ENCODE measurements at places on chromosomes 12 and 14.

DNA sequence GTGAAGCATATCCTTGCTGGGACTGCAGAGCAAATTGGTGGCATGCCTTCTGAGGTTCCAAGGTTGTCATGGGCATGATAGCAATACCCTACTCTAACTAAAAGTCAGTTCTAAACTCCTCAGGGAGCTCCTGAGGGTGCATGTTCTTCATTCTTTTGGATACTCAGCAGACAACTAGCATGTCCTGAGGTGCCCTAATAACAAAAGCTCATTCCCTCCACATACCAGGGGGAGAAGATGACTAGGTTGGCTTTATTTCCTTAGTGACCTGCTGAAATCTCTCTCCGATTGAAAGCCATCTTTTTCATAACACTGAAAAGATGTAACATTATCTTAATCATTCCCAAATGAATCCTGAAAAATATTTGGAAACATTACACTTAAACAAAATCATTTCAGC lies 188.7 kb upstream of the IGF1 start:
- no peak for DNase-seq

GRCh38 chr12:30015631-30016337 lies 232.0 kb upstream of the TMTC1 start:
- no peak for DNase-seq

GRCh38 chr14:67237591-67237990 lies 3.6 kb upstream of the PALS1 start:
- no peak for DNase-seq

- no peak for DNase-seq
Measured at GRCh38 chr14:45893127-45893526, 640.1 kb upstream of the MIS18BP1 start.

- no peak for DNase-seq
Measured at GRCh38 chr14:20440882-20441281, 4.9 kb upstream of the KLHL33 start.

DNA sequence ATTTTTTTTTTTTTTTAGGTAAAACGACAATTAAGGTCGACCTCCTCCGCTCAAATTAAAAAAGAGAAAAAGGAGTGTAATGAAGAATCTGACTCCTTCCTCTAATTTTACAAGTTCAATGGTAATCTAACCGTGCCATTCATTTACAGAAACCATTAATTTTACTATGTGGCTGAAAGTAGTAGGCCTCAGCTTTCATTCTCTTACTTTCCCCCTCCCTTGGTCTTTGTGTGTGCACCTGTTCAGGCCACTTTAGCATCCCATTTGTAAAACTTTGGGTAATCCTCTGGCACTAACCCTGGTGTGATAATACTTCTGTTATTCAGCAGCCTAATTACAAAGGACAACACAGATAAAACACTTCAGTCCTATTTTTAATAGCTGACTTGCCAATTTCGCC lies 128.1 kb downstream of the ASCL1 start:
- DNase-seq, result no peak

DNA sequence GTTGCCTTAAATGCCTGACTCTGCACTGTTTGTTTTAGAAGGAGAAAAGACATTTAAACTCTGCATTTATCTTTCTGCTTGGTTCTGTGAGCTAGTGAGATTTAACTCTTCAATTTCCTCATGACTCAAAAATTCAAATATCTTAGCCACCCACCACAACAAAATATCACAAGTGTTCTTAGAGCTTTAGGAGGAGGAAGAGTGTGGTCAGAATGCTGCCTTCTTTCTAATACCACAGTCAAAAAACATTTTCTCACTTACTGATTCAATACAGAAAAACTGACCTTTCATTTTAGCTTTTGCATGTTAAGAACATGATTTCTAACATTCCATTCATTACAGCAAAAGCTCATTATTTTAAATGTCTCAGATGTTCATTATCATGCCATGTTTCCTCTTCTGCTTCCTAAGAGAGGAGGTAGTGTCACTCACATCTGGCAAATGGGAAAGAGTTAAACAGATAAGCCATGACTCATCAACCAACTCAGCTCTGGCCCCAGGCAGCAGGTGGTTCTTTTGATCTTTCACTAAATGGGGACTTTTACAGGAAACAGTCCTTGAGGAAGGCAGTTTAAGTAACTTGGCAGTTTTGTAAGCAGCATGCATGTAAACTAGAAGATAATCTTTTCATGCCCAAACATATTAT lies 56.4 kb upstream of the RNU6-8 start:
- no peak for DNase-seq

GRCh38 chr12:45483571-45483970 lies 245.9 kb upstream of the ARID2 start:
- no peak for DNase-seq

DNA sequence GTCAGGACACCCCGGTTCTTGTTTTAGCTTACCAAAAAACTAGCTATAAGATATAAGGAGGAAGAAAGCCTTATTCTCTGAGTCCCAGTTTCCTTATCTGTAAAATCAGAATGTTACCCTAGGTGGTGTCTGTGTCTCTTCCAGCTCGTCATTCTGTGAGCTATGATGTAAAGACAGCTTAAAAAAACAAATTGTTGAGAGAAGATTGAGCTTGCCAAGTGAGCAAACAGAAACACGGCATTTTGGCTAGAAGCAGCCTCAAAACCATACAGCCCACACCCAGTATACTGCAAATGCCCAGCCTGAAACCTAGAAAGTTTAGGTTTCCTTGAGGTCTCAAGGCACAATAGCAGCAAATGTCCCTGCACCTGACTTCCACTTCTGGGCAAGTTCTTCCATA lies 151.4 kb downstream of the SSPN start:
- no peak for DNase-seq

- no peak for DNase-seq
Measured at GRCh38 chr12:25937096-25937495, 21.4 kb upstream of the RASSF8 start.

DNA sequence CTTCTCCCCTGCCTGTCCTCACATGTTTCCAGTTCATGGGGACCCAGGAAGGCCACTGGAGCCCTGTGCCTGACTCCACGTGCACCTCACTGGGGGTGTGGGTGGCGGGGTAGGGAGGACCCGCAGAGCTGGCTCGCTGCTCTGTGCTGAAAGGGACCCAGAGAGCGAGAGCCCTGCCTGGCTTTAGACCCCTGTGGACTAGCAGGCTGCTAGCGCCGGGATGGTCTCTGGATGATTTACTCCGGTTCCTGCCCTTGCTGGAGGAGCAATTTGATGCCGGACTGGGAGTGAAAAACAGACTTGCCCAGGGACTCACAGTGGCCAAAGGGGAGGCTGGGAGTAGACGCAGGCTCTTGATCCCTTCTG lies 49.0 kb downstream of the NTF3 start:
- no peak for DNase-seq

- DNase-seq, result no peak
Measured at GRCh38 chr14:23099212-23099861, 4.0 kb downstream of the C14orf119 start.

DNA sequence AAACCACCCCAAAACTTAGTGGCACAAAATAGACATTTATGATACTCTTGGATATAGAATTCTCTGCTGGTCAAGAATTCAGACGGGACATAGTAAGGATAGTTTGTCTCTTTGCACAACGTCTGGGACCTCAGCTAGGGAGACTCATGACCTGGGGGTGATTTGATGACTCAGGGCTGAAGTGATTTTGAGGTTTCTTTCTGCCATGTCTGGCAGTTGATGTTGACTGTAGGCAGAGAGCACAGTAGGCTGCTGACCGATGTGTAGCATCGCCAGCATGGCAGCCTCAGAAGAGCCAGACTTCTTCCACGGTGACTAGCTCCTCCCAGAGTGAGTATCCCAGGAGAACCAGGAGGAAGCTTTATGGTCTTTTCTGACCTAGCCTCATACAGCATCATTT lies 88.9 kb upstream of the FRMD6 start:
- no peak for DNase-seq

GRCh38 chr12:52347551-52348510 lies 19.4 kb downstream of the KRT85 start:
- DNase-seq, result no peak

DNA sequence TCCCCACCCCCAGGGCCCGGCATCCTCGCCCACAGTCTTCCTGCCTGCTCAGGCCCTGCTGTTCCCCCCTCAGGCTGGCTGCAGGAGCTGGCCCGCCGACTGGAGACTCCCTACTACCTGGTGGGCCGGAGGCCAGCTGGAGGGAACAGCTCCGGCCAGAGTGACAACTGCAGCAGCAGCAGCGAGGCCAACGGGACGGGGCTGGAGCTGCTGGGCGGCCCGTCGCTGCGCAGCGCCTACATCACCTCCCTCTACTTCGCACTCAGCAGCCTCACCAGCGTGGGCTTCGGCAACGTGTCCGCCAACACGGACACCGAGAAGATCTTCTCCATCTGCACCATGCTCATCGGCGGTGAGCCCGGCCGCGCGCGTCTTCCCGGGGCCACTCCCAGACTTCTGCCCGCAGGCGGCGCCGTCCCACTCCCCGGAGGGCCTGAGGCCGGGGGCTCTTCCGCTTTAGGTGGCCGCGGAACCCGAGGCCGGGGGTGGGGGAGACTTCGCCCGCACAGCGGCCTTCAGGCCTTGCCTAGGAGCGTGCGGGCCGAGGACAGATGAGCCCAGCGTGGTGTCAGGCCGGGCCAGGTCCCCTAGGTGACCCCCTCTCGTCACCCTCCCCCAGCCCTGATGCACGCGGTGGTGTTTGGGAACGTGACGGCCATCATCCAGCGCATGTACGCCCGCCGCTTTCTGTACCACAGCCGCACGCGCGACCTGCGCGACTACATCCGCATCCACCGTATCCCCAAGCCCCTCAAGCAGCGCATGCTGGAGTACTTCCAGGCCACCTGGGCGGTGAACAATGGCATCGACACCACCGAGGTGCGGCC lies 10.2 kb downstream of the KCNH3 start:
- peak; percentile 20 for DNase-seq

- DNase-seq, result no peak
Measured at GRCh38 chr14:73250781-73251500, 13.6 kb downstream of the PAPLN start.

DNA sequence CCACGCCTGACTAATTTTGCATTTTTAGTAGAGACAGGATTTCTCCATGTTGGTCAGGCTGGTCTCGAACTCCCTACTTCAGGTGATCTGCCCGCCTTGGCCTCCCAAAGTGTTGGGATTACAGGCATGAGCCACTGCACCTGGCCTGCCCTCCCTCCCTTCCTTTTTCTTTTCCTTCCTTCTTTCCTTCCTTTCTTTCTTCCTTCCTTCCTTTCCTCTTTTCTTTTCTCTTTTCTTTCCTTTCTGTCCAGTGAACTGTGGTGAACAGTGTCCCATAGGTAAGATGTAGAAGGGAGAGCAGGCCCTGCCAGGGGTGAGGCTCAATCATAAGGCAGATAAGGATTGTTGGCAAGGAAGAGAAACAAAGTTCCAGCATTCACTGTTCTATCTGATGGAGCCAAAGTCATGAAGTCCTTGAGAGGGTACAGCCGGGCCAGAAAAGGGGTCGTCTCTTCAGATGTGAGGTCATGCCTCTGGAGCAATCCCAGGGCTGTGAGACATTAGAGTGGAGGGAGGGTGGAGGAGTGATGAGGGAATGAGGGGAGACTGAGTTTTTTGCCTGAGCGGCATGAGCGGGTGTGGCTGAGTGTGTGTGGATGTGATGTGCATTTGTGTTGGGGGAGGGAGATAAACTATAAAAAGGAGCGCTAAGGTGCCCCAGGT lies 4.2 kb upstream of the MLF2 start:
- DNase-seq, result no peak

- no peak for DNase-seq
Measured at GRCh38 chr14:74852922-74853530, 22.9 kb downstream of the PROX2 start.

GRCh38 chr12:109951136-109951535 lies 45.0 kb downstream of the GIT2 start:
- DNase-seq, result no peak
